ENCODE measurements at places on chromosomes 5 and 9.

- DNase-seq = no peak
Observed at GRCh38 chr9:13879011-13879410, 434.9 kb downstream of the NFIB start.

DNA sequence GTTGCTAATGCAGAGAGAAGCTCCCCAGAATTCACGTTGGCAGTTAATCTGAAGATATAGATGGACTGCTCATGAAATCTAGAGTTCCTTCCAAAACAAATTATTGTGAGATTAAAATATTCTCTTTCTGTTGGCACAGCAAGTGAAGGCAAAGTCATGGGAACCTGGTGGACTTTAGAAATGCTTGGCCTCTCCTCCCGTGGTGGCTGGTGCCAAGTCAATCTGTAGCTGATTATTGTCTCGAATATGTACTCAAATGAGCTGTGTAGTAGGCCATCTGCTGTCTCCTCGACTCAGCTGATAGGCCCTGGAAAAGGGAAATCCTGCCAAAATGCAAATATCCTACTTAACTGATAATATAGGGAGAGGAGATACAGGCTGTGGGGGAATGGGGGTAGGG, 69.3 kb downstream of the DAPK1 start:
- no peak for DNase-seq

DNA sequence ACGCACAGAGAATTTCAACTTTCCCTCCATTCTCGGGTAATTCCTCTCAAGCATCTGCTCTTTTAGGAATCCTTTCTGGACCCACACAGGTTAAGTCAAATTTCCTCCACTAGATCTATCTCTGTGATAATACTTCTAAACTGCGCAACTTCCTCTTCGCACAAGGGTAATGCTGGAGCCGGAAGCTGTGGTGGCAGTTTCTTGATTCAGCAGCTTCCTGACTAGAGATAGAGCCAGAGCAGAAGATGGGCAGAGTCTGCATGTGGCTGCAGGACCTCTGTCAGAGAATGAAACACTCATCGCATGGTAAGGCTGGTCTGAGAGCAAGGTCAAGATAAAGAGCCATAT, 11.1 kb upstream of the CDC42SE2 start:
- peak; percentile 61 for DNase-seq

DNA sequence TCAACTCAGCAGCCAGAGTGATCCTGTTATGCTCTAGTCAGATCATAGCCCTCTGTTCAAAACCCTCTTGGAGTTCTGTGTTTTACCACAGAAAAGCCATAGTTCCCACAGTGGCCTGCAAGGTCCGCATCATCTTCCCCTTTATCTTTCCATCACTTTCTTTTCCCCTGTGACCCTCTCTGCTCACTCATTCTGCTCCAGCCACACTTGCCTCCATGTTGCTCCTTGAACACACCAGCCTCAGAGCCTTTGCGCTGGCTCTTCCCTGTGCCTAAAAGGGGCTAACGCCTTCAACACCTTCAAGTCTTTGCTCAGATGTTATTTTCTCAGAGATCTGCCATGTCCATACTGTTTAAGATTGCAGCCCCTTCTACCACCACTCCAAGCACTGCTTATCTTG, 26.3 kb downstream of the CSF2 start:
- DNase-seq = no peak

DNA sequence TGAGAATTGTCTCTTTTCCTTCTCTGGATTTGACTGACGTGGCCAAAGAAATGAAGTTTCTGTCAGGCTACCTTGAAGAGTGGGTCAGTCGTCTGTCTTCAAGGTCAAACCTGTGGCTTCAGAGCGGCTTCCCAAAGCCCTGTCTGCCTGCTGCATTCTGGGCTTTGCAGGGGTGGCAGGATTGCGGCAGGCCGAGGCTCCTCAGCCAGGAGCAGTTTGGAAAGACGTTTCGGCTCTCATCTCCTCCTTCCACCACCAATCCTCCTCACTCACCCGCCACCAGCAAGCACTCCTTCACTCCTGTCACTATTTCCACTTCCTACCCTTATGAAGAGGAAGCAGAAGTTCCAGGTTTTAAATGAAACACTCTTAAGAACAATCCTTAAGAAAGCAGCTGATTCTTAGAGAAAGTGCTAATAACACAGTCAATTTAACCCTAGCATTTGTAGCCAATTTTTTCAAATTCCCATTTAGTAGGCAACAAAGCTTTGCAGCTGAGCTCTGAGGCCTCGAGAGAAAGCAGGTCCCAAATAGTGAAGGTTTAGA, 351.7 kb downstream of the ZNF608 start:
- no peak for DNase-seq

DNA sequence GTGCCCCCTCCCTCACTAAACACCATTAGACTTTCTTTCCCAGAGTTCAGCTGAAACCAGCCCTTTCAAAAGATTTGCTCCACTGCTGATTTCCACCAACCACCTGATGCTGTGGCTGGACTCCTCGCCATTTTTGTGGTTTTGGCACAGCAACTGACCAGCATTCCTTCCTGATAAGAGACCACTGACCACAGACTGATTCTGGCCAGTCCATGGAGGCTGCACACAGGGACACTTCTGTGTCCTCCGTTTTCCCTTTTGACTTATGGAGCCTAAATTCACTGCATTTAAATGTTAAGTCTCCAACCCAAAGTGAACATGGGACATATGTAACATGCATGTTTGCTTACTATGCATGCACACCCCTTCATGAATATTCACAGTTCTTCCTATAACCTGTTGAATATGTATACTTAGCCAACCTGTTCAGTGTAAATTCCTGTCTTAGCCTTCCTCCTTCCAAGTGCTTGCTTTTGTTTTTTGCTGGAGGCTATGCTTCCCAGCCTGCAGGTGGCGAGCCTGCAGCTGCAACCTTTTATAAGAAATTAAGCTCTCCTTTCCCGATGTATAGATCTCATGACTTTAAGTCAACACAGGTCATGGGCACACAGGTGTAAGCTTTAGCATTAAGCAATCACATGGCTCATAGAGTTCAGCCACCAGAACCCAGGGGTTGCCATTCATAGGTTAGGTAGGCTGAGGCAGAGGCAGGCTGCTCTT, 78.7 kb downstream of the ACTL7B start:
- no peak for DNase-seq

Data from stimulated activated CD8-positive, alpha-beta memory T cell treated with anti-CD3 and anti-CD28 coated beads, Interleukin-4, amount 100 ng/mL, for 4 hours (primary cell).